Islet precursor cell (in vitro differentiated cells): ENCODE measurements at places on chromosomes 4 and X.

DNA sequence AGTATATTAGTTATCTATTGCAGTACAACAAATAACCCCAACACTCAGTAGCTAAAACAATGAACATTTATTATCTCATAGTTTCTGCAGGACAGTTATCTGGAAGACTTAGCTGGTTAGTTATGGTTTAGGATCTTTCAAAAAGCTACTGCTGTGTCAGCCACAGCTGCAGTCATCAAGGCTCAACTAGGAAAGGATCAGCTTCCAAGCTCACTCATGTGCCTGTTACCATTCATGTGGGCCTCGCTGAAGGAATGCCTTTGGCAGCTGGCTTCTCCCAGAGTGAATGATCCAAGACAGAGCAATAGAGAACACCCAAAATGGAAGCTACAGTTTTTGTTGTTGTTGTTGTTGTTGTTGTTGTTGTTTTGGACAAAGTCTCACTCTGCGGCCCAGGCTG is 13.5 kb upstream of the PRSS48 start:
- DNase-seq = no peak

GRCh38 chr4:120043828-120044227 is 22.8 kb downstream of the MAD2L1 start:
- DNase-seq = no peak

DNA sequence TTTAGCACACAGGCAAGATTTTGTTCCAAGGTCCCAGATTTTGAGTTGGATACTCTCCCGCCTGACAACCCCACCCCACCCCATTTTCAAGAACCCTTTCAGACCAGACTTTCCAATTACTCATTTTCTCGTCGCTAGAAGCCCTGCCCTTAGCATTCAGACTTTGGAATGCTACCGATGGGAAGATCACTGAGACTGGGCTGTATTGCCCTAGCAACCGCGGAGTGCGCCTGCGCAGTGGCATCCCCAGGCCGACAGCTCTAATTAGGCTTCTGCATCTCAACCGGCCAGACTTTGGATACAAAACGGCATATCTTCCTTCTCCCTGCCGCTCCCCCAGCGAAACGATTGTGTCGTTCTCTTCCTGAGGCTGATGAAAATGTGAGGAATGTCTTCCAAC is 3.4 kb downstream of the MAGEE2 start:
- no peak for DNase-seq

DNA sequence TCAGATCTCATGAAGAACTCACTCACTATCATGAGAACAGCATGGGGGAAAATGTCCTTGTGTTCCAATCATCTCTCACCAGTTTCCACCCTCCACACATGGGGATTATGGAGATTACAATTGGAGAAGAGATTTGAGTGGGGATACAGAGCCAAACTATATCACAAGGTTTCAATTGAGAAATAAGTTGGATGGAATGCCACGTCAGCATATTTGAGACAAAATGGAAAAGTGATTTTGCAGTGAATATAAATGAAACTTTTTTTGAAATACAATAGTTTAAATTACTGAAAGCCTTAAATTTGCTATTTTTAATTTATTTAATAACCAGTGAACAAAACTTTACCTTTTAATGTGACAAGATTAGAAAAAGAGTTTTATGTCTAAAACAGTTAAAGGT is 494.1 kb downstream of the PRR32 start:
- no peak for DNase-seq

DNA sequence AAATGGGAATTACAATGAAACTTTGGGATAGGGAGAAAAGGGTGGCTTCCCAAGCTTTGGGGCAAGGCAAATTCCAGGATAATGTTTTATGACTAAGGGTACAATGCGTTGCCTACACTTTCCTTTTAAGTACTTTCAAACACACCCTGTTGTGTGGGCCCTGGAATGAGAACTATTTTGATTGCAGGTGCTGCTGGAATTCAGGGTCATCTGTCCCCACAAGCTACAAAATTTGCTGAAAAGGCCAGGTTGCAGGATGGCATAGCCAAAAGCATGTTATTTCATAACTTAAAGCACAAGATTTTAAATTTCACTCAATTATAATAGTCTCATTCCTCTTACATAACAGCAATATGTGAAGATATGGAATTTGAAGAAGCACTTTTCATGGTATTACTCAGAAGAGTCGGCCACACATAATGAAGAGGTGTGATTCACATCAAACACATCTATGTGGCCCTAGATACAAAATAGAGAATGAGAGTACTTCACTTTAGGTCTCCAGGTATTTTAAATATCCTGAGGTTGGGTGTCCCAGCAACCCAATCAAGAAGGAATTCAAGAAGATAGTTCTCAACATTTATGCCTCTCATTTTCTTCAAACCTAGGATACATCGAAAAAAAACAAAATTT is 89.3 kb downstream of the APBB2 start:
- DNase-seq = peak; percentile 86

DNA sequence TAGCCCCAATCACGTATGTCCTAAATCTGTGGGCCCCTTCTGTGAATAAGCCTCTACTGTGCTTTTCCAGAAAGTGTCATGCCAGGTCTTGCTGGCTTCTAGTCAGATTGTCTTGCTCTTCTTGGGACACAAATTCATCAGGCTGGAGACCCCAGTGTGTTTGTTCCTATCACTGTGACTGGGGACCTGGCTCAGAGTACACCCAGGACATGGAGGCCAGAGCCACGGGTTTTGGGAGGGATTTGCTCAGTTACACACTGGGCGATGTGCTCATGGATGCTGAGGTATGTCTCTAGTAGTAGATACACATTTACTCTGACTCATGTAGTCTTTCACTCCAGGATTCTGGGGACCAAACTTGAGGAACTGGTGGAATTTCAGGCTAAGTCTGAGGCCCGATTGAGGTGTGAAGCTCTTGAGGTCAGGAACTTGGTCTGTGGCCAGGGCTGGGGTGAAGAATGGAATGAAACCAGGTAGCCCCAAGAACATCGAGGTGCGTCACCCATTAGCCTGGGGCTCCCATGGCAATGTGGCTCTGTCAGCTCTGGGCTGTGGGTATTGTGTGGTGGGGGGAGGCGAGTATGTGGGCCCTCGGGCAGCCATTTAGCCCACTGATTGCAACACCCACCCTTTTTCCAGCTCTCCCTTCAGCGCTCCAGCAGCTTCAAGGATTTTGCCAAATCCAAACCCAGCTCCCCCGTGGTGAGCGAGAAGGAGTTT is 7.7 kb downstream of the SASH3 start:
- no peak for DNase-seq

DNA sequence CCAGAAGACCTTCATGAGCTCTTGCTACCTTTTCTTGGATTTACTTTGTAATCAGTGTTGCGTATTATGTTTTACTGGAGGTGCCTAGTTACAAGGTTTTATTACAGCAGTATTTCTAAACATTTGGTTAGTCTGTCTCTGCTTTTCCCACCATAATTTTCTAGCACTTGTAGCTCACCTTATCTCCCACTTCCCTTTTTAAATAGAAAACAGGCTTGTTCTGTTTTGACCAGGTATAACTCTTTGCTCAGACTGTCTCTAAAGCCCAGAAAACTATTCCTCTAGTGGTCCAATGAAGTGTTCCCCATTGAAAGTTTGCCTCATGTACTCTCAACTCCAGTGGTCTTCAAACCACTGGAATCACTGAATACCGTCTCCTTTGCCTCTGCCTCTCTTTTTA is 43.9 kb downstream of the AFF1 start:
- DNase-seq = no peak
